ENCODE measurements at places on chromosomes 12 and 14.

DNA sequence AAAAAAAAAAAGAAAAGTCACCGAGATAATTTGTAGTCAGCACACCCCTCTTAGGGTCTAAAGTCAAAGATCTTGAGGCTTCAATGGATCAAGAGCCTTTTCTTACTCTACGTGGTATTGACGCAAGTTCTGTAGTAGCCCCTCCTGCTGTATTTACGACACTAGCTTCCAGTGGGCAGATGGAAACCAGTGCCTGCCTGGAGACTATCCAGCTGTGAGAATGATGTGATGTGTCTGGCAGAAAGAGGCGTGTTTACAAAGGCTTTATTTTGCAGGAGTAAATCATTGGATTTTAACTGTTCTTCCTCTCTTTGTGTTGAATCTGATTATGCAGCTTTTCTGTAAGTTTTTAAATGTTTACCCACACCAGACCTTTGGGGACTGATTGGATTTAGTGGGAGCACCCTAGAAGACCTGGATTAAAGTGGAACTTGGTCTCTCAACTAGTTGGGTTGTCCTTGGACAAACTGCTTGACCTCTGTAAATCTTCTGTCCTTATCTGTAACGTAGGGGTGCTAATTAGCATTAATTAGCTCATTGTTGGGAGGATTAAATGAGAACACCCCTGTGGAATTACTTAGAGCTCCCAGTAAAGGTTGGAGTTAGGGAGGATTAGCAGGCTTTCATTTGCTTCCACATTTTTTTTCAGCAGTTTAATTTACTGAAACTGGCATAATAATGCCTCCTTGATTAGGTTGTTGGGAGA is 72.4 kb downstream of the RASSF3 start:
- no peak for DNase-seq

DNA sequence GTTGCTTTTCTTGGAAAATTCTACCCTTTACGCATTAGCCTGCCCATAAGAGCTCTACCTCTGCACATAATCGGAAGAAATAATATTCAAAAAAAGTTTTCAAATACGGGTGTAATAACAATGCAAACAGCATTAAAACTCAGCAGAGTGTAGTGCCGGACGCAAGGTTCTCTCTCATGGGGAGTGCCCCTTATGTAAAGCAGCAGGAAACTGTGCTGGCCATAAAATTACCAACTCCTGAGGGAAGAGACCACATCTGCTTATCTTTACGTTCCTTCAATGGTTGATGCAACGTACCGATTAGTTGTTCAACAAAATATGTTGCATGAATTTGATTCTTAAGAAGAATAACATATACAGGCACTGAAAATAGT is 118.7 kb upstream of the TMCC3 start:
- no peak for DNase-seq

DNA sequence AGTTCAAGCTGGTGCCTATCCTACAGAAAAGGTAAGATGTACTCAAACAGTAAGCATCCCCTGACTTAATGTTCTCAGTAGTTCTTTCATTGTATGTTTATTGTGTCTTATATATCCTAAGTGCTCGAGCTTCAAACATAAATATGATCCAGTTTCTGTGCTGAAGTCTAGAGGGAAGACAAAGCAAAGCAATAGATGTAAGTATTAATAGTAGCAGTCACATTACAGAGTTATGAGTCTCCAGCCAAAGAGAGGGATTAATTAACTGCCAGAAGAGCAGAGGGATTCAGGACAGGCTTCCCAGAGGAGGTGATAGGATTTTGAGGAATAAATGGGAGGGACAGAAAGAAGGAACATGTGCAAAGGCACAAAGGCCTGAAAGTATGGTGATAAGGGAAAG is 1.4 kb downstream of the NGDN start:
- no peak for DNase-seq

DNA sequence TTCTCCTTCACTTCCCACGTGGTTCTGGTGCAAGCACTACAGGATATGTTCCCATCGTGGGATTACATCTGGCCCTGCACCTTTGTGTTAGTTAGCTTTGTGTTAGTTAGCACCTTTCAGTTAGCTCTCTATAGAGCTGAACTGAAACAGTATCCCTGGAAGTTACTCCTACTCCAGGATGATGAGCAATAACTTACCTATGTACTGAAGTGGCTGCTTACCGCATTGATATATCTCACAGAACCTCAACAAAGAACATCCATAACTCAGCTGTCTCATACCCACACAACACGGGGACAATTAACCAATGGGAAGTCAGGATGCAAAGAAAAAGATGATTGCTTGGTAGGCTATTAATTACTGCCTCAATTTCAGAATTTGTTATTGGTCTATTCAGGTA is 146.6 kb downstream of the ASCL4 start:
- no peak for DNase-seq

GRCh38 chr12:27335364-27336281 is 3.0 kb downstream of the BMAL2 start:
- no peak for DNase-seq

GRCh38 chr12:6058481-6059161 is 65.8 kb downstream of the VWF start:
- DNase-seq: no peak

All from stimulated activated CD4-positive, alpha-beta T cell treated with anti-CD3 and anti-CD28 coated beads, Interleukin-2, amount 100 ng/mL, for 4 hours (primary cell).